Activated CD8-positive, alpha-beta T cell treated with anti-CD3 and anti-CD28 coated beads for 36 hours (primary cell): ENCODE measurements at places on chromosomes 11 and 22. TPM values are rescaled to one million over a fixed set of nuclear protein-coding genes. Genes with fewer than 3 reads are reported as not detected.

Gene ELFN2
- total RNA-seq: 0.52 TPM

DNA sequence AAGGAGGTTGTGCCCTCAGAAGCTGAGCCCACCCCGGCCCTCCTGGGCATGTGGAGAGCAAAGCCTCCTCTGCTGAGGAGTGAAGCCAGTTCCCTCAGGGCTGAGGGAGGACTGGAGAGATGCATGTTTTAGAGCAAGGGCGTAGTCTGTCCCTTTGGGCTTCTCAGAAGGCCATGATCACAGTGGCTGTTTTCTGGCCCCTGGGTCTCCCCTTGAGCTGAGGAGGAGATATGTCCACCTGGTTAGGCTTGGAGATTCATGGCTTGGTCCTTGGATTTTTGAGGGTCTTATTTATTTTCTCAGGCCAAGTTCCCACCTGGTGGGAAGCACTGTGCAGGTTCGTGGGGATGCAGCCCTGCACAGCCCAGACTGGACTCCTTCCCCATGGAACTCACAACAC, 46.5 kb upstream of the THY1 start:
- no peak for DNase-seq

DNA sequence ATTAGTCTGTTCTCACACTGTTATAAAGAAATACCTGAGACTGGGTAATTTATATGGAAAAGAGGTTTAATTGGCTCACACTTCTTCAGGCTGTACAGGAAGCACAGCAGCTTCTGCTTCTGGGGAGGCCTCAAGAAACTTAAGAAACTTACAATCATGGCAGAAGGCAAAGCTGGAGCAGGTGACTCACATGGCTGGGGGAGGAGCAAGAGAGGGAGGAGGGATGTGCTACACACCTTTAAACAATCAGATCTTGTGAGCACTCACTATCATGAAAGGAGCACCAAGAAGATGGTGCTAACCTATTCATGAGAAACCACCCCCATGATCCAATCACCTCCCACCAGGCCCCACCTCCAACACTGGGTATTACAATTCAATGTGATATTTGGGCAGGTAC, 381.6 kb downstream of the ETS1 start:
- peak; percentile 35 for DNase-seq

GRCh38 chr11:114315749-114316368, 19.7 kb downstream of the NNMT start:
- no peak for DNase-seq

DNA sequence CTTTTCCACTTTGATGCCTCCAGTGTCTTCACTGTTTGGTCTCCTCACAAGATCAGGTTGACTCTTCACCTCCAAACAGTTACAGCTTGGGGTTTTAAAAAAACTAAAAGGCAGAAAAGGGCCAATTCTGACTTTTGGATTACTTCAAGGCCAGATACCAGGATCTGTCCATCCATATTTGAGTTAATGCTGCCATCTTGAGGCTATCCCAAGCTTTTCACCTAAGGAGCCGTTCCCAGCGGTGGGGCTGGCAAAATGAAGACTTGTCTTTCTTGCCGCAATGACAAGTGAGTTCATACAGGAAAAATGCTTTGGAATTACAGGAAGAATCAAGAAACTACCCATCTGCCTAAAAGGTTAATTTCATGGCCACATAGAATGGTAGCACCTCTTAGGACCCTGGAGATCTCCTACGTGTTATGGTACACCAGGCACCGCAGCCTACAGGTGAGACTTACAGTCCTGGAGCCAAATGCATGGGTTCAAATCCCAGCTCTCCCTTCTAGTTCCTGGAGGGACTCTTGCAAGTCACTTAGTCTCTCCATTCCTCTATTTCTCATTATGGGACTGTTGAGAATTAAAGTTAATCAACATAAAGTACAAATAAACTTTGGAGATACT, 6.0 kb upstream of the OR5B21 start:
- DNase-seq: peak; percentile 35

DNA sequence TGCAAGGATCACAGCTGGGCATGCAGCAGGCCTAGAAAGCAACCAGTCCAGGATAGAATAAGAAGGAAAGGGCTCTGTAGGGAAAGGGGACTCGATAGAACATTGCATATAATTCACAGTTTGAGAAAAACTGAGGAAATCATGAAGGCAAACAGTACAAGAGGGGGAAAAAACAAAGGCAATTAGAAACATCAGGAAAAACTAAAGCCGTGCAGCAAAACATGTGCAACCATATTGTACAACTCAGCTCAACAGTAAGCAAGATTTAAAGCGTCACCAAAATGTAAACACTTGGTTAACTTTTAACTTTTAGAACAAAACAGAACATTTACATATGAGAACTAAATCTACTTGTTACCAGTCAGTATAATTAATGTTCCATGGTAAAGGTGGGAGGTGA, 8.5 kb downstream of the APOL3 start:
- no peak for DNase-seq

GRCh38 chr22:38941488-38941987, 15.9 kb upstream of the APOBEC3A start:
- peak; percentile 91 for DNase-seq

Gene BEST1
- 0.61 TPM for total RNA-seq

Gene OR5T3
- total RNA-seq: not detected

- peak; percentile 19 for DNase-seq
Measured at GRCh38 chr11:70703141-70704064, 305.1 kb downstream of the CTTN start.

DNA sequence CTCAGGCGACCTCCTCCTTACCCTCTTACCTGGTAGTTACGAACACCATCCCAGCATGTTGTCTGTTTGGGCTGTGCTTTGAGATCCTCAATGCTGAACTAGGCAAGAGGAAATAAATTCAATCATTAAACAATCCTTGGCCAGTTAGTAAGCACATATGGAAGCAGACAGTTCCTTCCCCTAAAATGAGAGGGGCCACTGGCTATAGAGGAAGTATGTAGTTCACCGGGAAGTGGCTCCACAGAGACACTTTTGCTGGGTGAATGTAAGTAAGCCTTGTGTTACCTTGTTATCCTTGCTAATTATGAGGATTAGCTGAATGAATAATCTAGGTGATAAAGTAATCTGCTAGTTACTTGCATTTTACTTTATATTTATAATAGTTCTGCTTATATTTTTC, 2.9 kb downstream of the THYN1 start:
- DNase-seq: no peak

DNA sequence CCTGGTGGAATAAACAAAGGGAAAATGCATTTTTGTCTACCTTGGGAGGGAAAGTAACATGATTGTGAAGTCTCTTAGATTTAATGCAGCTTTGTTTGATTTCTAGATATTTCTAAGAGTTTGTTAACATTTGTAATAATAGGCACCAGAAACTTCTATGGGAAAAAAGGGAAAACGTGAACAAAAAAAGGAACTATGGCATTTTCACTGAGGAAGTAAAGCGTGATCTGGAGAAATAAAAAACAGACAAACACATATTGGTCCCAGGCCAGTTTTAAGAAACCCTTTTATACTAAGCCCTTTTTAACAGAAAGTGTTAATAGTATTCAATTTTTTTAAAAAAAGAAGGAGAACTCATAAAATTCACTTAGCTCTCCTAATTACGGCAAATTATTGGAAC, 6.9 kb upstream of the MS4A7 start:
- DNase-seq: no peak

GRCh38 chr11:63445720-63446119, 45.2 kb downstream of the PLAAT5 start:
- DNase-seq: peak; percentile 9

Gene CDHR5
- not detected for total RNA-seq

GRCh38 chr22:30556388-30556787, 9.8 kb upstream of the SEC14L6 start:
- DNase-seq: peak; percentile 21

Gene PACS1
- total RNA-seq: 76.3 TPM

GRCh38 chr22:48938741-48939140, 888.9 kb downstream of the BRD1 start:
- no peak for DNase-seq

- DNase-seq: no peak
Measured at GRCh38 chr11:78350091-78350645, 67.5 kb downstream of the GAB2 start.

Gene JAML
- total RNA-seq: 251 TPM

Gene OR5D18
- not detected for total RNA-seq
